Smooth muscle cell of the coronary artery (primary cell): ENCODE measurements at places on chromosomes 7 and 10. TPM values are rescaled to one million over a fixed set of nuclear protein-coding genes. Genes with fewer than 3 reads are reported as not detected.

Gene NOS3
- total RNA-seq = 0.53 and 1.3 TPM in 2 replicates

Gene FGL2
- 2.6 and 9.8 TPM in 2 replicates for total RNA-seq

Gene KCND2
- total RNA-seq = 0.90 and 21.8 TPM in 2 replicates

Gene TMEM176A
- under 0.01 TPM in 1 of 2 replicates, not detected in the other for total RNA-seq
